ENCODE measurements at places on chromosomes 7 and 10.

DNA sequence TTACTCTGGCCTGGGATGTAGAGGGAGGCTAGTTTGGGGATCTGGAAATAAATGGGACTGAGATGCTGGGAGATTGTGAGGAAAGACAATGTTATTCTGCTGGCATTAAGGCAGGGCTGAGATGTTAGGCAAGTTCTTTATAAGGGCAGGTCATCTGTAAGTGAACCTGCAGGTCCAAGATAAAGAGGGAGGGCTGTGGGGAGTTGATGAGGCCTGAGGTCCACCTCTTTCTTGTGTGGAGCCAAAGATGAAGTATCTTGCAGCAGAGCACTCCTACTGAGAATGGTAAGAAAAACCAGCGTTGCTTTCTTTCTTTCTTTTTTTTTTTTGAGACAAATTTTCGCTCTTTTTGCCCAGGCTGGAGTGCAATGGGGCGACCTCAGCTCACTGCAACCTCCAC lies 19.1 kb downstream of the CYCS start:
- DNase-seq: no peak

GRCh38 chr7:106358103-106358663 lies 73.4 kb upstream of the NAMPT start:
- DNase-seq: no peak

DNA sequence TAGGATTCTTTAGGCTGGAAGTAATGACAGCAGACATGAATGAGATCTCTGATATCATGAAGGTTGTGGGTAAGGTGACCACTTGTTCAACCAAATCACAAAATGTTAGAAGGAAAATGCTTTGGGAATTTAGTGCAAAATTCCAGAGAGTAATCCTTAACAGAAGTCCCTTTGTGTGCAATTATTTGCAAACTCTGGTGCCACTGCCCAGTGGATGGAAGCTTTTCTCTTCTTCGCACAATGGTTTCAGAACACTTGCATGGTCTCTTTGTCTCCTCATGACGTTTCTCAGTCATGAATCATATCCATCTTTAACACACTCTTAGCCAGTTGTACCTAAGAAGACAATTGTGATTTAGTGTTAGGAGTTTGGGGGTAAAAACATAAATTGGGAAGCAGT lies 570.4 kb upstream of the ANKRD30A start:
- peak; percentile 33 for DNase-seq

GRCh38 chr7:133543657-133544056 lies 290.8 kb downstream of the EXOC4 start:
- no peak for DNase-seq

GRCh38 chr10:49382226-49382625 lies 13.7 kb downstream of the DRGX start:
- peak; percentile 17 for DNase-seq

DNA sequence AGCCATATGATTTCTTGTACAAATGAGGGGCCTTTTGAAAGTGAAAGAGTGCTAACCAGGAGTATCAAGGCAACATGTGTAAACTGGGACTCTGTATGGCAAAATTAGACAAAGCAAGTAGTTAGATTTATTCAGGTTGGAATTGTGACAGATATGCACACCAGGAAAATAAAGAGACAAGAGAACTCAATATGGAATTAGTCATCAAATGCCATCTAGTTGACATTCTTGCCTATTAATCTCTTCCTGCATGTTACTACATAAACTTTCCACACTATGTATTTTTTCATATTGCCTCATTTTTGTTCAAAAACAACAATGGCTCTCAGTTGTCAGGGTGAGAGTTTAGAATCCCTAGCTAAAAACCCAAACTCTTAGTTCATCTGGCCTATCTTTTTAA lies 799.0 kb downstream of the NRG3 start:
- no peak for DNase-seq

DNA sequence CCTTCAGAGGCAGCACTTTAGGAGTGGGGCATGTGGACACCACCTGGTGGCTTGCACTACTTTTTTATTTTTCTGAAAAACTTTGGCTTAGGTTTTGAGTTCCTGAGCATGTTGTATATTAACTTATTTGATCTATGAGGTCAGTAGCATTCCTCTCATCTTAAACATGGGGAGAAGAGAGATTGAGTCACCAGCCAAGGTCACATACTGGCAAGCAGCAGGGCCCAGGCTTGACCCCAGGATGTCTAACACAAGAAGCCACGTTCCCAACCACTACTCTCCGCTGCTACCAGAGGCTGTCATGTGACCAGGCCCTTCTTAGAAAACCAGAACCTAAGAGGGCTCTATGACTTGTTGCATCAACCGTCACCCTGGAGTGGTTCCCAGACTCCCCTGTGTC lies 210.3 kb upstream of the GPR26 start:
- DNase-seq: no peak

- no peak for DNase-seq
Observed at GRCh38 chr10:31526681-31527080, 207.7 kb downstream of the ZEB1 start.

DNA sequence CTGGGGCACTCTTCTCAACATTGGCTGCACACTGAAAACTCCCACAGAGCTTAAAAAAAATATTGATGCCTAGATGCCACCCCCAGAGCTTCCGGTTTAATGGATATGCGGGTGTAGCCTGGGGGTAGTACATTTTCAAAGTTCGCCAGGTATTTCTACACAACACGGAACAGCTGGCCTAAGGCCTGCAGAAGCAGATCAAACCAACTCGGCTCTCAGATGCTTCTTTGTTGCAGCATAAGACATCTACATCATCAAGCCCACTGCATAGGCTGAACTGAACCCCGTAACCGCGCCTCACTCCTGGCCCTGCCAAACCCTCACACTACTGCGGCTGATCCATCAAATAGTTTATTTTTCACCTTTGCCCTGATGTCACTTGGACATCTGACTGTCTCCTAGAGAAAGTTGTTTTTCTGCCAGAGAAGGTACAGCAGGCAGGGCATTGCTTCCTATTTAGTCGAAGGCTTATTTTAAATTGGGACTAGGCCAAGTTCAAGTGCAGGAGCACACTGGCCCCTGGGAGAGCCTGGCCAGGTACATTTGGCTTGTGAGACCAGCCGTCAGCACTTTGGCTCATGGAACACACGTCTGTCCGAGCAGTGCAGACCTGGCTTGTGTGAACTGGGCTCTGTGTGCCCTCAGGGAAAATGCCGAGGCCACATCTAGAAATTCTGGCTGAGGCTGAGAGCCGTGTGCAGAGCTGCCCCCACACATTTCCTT lies 113.3 kb downstream of the TACC2 start:
- DNase-seq: no peak

GRCh38 chr10:48331436-48331835 lies 25.0 kb downstream of the MAPK8 start:
- DNase-seq: no peak

- DNase-seq: no peak
Observed at GRCh38 chr7:148566736-148567135, 23.8 kb upstream of the C7orf33 start.

- no peak for DNase-seq
Observed at GRCh38 chr7:2892549-2892948, 48.4 kb upstream of the GNA12 start.

DNA sequence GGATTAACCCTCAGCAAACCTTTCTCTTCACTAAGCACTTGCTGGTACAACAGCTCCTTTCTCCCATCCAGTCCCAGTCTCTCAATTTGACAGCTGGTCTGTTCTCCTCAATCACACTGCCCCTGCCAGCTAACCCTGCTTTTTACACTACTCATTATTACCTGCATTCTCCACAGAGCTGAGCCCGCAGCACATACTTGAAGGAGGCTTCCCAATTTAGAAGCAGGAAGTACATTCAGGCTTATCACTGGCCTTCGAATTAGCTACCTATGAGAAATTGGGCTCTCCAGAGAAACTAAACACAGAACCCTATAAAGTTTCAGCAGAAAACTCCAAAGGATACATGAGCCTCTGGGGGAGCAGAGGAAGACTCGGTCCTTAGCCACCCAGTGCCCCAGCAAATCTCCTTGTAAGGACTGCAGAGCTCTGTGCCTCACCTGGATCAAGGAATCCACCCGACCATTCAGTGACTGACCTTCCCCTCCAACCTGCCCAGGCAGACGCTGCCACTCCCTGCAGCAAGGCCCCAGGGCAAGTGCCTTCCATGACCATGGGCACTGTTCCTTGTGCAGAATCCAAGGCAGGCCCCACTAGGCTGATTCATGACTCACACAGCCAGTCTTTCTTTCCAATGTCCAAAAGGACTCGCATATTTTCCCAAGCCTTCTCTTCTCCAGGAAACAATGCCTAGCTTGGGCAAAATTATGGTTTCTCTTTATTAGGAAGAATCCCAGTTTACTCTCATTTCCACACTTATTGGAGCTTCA lies 68.0 kb downstream of the VOPP1 start:
- DNase-seq: peak; percentile 23

DNA sequence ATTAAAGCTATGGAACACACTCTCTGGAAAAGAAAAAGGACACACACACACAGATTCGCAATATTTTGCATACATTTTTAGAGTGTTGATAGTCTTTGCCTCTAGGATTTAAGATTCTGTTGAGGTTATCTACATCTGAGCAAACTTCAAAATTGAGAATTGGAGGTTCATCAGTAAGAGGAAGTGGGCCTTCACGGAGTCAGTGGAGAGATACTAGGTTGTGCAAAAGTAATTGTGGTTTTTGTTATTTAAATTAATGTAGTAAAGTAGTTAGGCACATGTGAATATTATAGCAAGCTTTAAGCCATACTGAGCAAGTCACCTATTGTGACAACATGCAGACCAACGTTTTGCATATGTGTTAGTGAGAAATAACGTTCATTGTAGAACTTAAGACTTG lies 19.8 kb upstream of the NXPH1 start:
- DNase-seq: no peak

- no peak for DNase-seq
Observed at GRCh38 chr7:51303142-51303525, 13.5 kb downstream of the COBL start.

DNA sequence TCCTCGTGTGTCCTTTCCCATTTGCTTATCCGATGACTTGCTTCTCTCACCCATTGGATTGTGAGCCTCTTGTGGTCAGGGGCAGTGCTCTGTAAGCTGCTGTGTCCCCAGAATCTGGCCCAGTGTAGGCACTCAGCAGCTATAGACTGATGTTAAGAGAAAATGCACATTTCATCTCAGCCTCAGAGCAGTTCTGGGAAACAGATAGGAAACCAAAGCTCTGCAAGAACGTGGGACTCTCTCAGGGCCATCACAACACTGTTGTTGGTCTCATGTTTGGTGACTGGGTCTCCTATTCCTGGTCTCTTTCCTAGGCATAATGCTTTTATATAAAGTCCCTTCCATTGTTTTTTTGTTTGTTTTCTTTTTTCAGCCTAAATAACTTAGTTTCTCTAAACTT lies 141.2 kb downstream of the ST7 start:
- no peak for DNase-seq
